ENCODE measurements at places on chromosomes 7 and 10.
A peak's percentile ranks its signal among the peaks of the same experiment; 100 is the strongest.

- no peak for DNase-seq
These were observed 31.0 kb upstream of the ADGRA1 start for GRCh38 chr10:133056651-133057178.

- no peak for DNase-seq
These were observed 39.0 kb downstream of the AGAP6 start for GRCh38 chr10:50027195-50027594.

DNA sequence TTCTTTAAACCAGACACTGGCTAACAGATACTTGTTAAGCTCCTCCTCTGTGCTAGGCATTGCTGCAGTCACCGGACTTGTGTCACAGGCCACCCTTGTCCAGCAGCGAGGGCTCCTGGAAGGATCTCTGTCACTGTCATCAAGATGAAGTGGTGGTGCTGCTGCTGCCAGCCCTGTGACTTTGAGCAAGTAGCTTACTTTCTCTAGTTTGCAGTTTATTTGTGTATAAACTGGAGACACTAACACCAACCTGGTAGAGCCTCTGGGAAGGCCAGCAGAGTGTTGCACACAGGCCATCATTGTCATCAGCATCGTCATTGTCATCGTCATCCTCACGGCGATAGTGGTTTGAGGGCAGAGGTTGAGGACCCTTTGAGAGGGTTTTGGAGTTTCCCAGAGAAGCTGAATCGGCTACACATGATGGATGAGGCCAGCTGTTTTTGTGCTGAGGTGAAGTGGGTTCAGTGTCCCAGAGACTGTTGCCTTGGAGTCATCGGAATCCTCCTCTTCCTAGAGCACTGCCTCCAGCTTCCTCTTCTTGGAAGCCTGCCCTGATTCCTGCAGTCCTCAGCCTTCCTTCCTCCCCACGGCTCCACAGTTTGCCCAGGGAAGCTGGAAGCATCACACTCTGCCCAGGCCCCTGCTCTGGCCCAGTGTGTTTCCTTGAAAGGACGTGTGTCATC lies 128.4 kb downstream of the GRK5 start:
- no peak for DNase-seq

GRCh38 chr7:25680636-25681035 lies 452.4 kb upstream of the NPVF start:
- no peak for DNase-seq

DNA sequence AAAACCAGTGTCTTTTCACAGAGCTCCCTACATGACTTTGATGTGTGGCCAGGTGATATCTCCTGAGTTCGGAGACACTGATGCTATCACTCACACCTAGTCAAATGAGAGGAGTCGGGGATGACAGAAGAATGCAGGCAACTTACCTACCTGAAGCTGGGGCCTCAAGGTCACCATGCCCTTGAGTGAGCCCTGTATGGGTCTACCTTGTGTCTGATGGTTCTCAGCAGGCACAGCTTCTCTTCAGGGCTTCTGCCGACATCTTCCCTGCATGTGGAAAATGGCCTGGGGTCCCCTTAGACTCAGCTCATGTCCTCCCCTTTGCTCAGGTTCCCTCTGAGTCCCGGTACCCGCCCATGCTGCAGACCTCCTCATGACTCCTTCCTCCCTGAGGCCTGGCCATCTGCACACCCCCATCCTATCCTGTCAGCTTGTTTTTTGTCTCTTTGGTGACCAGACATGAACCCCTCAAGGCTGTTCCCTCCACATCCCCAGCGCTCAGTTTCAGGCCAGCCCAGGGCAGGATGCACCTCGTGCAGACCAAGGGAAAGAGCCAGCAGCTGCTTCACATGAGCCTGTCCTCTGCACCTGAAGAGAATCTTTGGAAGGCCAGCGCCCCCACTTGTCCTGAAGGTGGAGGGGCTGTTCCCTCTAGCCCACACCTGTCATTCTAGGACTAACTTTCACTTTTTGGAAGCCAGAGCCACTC lies 74.6 kb upstream of the GDF10 start:
- no peak for DNase-seq

GRCh38 chr10:110613341-110613995 lies 30.7 kb upstream of the RBM20 start:
- DNase-seq, result peak; percentile 12

GRCh38 chr7:11833431-11833830 lies 1.4 kb upstream of the THSD7A start:
- DNase-seq, result no peak

GRCh38 chr7:92797284-92797683 lies 39.1 kb downstream of the CDK6 start:
- no peak for DNase-seq

DNA sequence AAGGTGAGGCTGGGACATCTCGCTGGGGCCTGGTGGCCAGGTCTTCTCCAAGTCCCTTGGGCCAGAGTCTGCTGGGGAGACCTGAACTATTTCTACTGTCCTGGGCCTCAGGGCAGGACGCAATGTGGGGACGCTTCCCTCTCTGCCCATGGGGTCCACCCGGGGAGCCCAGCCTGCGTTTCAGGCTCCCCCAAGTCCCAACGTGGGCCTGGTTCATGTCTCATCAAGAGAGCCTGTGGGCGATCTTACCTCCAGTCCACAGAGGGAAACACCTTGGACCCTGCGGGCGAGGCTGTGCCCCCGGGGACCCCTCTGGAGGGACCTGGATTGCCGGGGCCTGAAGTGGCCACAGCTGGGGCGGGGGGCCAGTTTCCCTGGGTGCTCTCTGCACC lies 91.7 kb downstream of the DNAJB6 start:
- DNase-seq, result no peak

- no peak for DNase-seq
These were observed 110.5 kb upstream of the INSIG1 start for GRCh38 chr7:155187061-155187785.

DNA sequence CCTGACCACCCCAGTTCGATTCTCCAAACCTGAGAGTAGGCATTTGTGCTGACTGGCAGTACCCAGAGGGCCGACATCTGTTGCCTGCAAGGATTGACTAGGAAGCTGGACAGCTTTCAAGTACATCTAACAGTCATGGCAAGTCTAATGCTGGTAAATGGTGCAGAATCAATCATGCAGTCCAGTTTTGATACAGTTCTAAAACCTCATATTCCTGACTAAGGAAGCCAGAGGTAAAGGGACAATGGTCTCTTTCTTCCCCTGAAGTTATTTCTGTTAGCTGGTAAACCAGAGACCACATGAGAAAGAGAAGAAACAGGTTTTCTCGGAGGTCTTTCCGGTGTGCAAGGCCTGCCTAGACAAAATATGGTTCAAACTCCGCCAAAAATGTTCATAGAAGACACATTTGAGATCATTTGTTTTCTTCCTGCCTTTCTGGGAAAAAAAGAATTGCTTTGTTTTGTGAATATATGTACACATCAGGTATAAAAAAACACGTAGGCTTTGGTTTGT lies 97.1 kb downstream of the WDR37 start:
- no peak for DNase-seq

DNA sequence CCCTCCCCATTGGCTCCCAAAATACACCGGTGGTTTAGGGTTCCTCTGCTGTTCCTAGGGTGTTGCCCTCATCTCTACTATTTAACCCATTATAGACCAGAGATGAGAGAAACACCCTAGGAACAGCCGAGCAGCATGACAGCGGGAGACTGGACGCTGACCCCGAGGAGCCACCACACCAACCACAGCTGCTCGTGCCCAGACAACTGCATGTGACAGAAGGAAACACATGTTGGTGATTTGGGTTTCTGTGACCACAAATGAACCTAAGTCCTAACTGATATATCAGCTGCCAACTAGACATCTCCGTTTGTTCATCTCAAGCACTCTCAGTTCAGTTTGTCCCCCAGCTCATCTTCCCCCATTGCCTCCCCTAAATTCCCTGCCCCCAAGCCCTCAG lies 13.4 kb downstream of the CFAP43 start:
- DNase-seq, result no peak

GRCh38 chr7:98034081-98035035 lies 44.4 kb upstream of the OCM2 start:
- DNase-seq, result no peak

DNA sequence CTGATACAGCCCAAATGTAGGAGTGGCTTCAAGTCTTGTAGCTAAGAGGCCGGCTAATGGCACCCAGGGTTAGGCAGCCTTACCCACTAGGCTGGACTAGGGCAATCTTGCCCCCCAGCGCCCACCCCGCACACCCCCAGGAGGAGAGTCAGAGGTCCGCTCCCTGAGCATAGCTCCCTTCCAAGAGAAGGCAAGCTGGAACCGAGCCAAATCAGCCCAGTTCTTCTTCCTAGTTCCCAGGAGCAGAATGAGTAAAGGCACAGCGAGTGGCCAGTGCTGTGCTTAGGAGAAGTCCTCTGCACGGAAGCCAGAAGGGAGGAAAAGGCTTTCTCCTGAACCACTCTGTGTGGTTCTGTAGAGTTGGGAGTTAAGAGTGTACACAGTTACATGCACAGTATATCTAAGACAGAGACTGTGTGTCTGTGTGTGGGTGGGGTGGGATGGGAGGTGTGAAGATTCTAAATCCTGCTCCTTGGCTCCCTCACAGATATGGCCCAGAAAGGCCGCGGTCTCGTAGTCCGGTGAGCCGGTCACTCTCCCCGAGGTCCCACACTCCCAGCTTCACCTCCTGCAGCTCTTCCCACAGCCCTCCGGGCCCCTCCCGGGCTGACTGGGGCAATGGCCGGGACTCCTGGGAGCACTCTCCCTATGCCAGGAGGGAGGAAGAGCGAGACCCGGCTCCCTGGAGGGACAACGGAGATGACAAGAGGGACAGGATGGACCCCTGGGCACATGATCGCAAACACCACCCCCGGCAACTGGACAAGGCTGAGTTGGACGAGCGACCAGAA lies 59.7 kb upstream of the PDCD4 start:
- no peak for DNase-seq

- DNase-seq, result no peak
These were observed 31.5 kb downstream of the CREB3L2 start for GRCh38 chr7:137970253-137970975.

DNA sequence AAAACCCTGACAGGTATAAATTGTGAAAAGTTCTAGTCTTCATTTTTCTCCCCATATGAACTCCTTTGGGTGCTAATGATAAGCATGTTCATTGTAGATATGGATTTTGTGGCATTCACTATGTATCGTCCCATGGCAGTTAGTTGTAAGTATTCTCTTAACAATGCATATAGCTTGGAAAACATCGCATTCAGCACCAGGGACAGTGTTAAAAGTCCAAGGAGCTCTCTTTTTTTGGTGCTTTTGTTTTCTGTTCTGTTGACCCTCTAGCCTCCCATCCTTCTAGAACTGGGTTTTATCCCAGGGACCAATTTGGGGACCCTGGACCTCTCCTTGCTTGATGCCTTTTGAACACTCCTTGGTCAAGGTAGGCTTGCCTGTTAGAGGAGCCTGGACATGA lies 37.7 kb downstream of the INSYN2A start:
- no peak for DNase-seq

- no peak for DNase-seq
These were observed 145.3 kb upstream of the NAMPT start for GRCh38 chr7:106430103-106430502.

- no peak for DNase-seq
These were observed 9.6 kb downstream of the ATP5F1C start for GRCh38 chr10:7797582-7797981.

- no peak for DNase-seq
These were observed 68.9 kb upstream of the ADO start for GRCh38 chr10:62735464-62736167.

- no peak for DNase-seq
These were observed 1069.1 kb upstream of the AUTS2 start for GRCh38 chr7:68529221-68529620.

DNA sequence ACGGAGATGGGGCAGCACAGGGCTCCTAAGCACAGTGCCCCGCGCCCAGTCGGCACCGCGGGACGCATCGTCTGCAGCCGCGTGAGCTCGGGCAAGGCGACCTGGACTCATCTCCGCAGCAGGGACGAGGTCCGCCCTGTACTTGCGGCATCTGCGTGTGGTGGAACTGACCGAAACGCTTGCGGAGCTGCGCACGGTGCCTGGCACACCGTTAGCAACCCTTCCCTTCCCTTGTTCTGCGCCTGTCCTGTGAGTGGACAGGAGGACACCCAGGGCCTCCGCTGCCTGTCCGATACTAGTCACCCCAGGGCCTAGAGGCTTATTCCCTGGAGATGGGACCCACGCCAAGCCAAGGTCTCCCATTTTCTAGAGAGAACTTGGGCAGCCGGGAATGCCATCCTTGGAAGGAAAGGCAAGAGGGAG lies 98.5 kb downstream of the WDR11 start:
- DNase-seq, result no peak

DNA sequence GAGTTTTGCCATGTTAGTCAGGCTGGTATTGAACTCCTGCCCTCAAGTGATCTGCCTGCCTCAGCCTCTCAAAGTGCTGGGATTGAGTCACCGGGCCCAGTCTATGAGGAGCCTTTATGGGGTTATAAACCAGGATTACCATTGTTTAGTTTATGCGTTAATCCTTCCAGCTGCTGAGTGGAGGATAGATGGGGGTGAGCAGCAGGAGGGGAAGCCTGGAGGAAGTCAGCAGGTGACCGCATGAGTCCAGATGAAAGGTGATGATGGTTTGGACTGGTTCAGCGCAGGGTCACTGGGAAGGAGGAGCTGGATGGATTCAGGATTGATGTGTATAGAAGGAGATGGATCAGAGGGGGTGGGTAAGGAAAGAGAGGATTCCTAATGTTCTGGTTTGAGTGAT lies 197.1 kb downstream of the ADAM12 start:
- DNase-seq, result no peak

DNA sequence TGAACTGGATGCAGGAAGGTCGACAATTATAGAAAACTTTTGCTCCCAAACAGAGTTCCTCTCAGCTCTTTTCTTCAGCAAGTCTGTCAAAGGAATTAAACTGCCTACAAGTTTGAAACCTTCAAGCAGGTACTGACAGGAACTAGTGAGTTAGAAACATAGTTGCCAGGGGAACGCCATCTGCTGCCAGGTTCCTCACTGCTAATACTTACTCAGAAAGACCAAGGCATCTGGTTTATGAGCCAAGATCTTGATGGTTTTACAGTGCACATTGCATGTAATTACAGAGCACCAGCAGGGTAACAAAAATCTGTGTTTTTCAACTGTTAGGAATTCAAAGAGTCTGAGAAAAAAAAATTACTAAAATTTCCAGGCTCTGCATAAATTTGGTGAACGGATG lies 300.0 kb upstream of the NRG3 start:
- no peak for DNase-seq

DNA sequence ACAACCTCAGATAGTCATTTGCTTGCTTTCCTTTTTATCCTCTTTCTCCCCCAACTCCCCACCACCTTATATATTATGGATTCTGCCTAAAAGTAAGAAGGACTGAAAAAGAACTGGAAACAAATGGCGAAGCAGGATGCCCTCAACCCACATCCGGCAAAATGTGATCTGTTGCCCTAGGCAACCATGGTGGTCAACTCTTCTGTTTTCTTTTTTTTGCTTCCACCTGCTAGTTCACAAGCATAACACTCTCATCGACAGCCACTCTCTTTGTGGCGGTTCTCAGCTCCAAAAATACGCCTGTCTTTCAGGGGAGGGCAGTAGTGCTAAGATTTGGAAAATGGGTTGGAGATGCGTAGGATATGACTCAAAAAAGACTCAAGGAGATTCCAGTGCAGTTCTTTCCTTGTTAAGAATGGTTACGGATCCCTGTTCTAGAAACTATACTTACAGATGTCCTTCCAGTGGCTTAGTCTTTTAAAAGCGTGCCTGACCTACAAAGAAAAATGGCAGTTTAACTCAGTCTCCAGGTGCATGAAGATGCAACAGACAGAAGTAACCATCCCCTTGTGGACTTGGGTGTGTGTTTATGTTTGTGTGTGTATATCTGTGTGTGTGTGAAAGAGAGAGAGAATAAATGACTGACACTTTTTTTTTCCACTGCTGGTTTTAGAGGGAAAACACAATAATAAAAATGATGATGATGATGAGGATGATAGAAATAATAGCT lies 10.7 kb downstream of the APBB1IP start:
- peak; percentile 33 for DNase-seq
